ENCODE measurements at places on chromosomes 6 and 20. TPM values are rescaled to one million over a fixed set of nuclear protein-coding genes. Genes with fewer than 3 reads are reported as not detected.

The SYCP2 gene
- polyA plus RNA-seq = 10.7 TPM

The SSR1 gene
- 134 TPM for polyA plus RNA-seq

DNA sequence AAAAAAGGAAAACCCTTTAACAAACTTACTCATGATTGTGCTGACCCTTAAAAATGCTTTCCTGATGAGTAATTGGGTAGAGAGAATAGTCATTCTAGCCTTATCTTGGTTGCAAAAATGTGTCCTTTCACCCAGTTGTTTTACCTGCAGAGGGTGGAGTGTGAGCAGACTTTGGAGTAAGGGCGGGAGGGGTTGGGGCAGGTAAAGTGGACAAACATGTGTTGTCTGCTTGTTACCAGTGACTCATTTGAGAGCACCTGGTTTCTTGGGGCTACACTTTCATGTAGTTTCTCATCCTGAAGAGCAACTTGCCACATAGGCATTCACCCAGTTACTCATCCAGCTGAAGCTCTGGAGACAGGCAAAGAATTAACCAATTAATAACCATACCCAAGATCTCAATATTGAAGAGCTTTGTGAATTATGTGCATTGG lies 121.1 kb downstream of the TNFRSF21 start:
- DNase-seq = no peak

The ADGB gene
- 0.62 TPM for polyA plus RNA-seq

GRCh38 chr6:150987371-150987828 lies 121.9 kb downstream of the MTHFD1L start:
- no peak for DNase-seq

DNA sequence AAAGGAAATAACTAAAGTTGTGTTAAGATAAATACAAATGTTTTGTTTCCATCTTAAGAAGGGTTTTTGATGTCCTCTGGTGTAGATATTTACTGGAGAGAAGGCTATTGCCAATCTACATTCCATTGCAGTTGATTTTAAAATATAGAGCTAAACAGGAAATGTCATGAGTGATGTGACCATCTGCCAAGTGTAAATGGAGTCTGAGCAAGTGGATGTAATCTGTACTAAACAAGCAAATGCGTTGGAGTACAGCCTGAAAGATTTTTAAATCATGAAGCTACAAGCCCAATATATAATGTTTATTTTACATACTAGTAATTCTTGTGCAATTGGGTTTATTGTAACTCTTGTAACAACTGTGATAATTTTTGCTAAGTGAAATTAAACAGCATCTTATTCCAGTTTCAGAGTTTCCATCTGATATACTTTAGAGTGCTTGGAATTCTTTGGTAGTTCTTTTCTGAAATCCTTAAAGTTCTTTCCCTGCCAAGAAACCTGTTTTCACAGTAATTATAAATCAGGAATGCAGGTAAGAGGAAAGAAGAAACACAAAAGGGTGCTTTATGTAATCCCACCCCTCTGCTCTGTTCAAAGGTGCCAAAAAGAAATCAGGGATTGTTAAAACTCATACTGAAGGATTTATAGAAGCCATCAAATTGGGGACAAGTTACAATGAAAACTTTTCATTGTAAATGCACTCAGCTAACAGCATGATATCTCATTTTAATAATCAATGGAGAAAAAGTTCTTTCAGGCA lies 47.2 kb upstream of the FLRT3 start:
- no peak for DNase-seq

The CASS4 gene
- 3.6 TPM for polyA plus RNA-seq

The LAMA2 gene
- 40.1 TPM for polyA plus RNA-seq

DNA sequence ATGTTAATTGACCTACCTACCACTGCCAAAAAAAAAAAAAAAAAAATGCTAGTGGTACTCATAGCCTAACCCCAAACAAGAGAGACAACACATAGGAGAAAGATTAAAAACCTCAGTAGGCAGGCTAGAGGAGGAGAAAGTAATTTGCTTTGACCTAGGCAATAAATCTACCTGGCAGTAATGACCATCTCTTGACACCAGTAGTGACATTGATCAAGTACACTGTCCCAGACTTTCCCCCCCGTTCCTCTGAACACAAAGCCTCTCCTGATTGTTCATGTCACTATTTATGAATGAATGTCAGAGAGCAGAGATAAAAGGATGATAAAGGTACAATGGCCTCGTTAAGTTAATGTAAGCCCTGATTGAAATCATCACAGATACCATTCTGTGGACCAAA lies 746.8 kb downstream of the CBLN4 start:
- DNase-seq = peak; percentile 14

The MMP24 gene
- polyA plus RNA-seq = 1.8 TPM
